Activated T-helper 1 cell treated with anti-CD3 and anti-CD28 coated beads, Interleukin-2, amount 50 U/mL, for 16 hours (primary cell): ENCODE measurements at places on chromosomes 7 and 10.

DNA sequence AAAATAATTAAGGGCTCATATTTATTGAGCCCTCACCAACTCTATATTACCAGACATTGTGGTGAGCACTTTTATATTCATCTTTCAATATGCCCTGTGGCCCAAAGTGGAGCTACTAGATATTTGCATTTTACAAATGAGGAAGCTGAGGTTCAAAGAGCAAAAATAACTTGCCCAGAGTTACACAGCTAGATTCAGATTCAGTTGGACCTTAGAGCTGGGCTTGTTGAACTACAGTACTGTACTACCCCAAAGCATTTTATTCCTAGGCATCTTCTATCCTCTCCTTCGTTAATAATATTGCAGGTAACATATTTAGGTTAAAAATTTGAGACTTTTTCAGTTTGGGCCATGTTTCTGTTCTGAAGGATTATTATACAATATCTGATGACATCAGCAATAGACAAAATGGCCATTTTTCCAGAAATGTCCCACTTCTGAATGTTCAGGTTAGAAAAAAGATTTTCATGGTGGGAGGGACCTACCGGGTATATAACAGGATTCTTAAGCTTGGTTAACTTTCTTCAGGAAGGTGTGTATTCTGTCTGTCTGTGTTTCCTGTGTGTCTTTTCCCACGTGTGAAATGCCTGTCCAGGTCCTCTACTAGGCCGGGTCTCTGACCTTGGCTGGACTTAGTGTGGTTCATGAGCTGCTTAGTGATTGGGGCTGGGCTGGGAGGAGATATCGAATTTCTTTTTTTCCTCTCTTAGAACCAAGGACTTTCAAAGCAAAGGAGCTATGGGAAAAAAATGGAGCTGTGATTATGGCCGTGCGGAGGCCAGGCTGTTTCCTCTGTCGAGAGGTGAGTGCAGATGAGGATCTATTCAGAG is 13.6 kb downstream of the PRXL2A start:
- DNase-seq = no peak

DNA sequence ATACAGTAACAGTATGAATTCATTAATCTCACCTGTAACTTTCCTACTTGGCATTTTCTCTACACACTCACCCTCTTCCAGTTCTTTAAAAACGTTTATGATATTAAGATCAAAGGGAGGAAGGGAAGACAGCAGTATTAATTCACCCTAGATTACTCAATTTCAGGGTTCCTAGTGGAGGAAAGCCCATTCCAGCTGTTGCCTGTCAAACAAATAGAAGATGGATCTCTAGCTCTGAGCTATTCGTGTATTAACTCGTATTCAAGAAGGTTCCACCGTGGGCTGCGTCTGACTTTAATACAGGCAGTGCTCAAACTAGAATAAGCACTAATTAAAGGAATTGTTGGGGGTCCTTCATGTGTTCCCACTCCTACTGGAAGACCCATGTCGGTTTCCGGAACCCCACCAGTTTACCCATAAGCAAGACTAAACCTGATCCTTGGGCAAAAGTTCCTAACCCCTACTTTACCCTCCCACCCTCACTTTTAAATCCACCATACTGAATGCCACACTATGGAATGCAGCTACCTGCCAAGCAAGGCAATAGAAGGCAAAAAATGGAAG is 2.1 kb downstream of the NANOS1 start:
- no peak for DNase-seq

GRCh38 chr10:29955329-29955935 is 104.0 kb downstream of the JCAD start:
- DNase-seq = no peak

DNA sequence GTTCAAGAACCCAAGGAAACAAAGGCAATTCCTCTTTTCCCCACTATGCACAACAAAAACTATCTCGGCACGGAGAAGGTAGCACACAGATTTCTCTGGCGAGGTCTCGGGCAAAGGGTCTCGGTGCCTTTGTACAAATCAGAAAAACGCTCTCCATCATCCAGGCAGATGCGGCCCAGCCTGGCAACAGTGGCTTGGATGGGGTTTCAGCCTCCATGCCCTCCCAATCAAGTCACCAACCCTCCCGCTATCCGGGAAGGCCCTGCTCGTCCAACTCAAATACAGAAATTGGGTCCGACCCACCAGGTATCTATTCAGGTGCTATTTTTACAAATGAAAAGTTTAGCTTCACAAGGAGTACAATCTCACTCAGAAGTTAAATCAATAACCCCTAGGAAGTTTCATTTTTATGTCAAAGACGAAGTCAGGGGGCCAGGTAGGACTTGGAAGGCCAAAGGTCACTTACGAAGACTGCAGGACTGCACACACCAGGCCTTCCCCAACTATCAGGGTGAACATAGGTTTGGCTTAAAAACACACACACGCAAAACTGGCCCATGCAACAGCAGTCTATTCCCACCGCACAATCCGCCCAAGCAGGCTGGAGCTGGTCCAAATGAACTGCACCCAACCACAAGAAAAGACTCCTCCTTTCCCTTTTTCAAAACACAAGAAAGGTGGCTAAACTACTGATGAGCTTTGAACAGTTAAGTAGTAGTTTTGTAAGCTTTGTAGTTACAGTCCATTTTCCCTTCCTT is 43.0 kb downstream of the GNA12 start:
- no peak for DNase-seq
